ENCODE measurements at places on chromosomes 4 and X. TPM values are rescaled to one million over a fixed set of nuclear protein-coding genes. Genes with fewer than 3 reads are reported as not detected.

- H3K27me3 ChIP-seq, result no peaks in the 10 kb centered on the region
- H3K36me3 ChIP-seq, result no peaks in the 10 kb centered on the region
- no peak overlapping the region for H3K4me3 ChIP-seq
- H3K27ac ChIP-seq, result no peak overlapping the region
- DNase-seq, result peak; percentile 52
- H3K4me1 ChIP-seq, result no peaks in the 10 kb centered on the region
These were observed 46.0 kb upstream of the TMPRSS11F start for GRCh38 chr4:68175562-68176155.

- H3K27me3 ChIP-seq, result no peaks in the 10 kb centered on the region
- no peaks in the 10 kb centered on the region for H3K4me1 ChIP-seq
- H3K27ac ChIP-seq, result no peak overlapping the region
- no peak overlapping the region for H3K4me3 ChIP-seq
- no peak for DNase-seq
These were observed 3.8 kb downstream of the IL21 start for GRCh38 chr4:122616915-122617596.

GRCh38 chrX:108558217-108558616, 118.6 kb downstream of the COL4A5 start:
- no peak overlapping the region for H3K27ac ChIP-seq
- H3K4me1 ChIP-seq, result no peaks in the 10 kb centered on the region
- peak; percentile 2 for DNase-seq
- no peak overlapping the region for H3K4me3 ChIP-seq
- no peaks in the 10 kb centered on the region for H3K36me3 ChIP-seq

DNA sequence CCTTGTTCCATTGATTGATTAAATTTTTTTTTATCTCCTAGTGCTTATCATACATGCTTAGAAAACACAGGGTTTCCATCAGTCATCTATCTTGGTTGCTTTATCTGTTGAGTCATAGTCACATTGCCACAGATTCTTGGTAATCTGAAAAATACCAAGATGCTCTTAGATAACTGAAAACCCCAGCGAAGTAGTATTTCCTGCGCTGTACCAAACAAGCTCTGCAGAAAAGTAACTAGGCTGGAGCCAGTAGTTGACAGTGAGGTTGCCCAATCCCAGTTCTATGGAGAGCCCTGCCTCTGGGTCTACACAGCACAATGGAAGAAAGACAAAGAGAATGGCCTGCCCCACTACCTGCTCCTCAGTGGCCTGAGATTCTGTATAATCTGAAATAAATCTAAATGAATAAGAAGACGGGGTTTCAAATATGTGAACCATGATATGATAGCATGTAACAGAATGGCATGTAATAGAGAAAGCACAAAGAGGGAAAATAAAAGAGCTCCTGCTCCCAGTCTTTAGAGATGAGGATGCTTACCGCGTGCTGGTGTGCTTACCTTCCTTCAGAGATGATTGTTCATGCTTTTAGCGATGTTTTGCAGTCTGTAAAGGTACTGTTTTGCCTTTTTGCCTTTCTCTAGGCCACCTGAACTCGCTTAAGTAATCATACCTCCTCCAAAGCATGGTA, 55.3 kb upstream of the RAPGEF2 start:
- no peaks in the 10 kb centered on the region for H3K36me3 ChIP-seq
- no peaks in the 10 kb centered on the region for H3K27me3 ChIP-seq
- H3K4me1 ChIP-seq, result peaks cover 3% of the 10 kb centered on the region
- no peak overlapping the region for H3K4me3 ChIP-seq

DNA sequence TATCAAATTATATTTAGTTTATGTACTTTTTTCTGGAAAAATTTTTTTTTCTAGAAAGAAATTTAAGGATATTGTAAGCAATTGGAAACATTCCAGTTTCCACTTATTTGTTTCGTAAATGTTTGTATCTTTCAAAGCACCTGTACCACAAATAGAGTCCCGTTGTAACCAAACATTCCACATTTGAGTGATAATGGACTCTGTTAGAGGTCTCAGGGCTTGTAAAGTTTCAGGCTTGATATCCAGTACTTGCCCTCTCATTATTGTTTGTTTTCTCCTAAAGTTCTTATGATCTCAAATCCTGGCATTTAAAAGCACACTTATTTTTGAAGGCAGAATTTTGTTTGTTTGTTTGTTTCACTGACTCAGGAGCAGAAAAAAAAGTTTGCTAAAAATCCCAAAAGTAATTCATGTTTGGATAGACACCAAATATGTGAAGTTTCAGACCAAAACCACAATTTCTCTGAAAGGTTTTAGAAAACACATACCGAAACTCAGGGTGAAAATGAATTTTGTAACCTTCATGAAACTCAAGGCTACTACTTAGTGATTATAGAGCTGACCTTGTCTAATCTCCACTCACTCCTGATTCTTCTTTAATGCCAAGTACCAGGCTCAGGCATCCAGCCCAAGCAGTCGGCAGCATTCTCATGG, 5.7 kb upstream of the TMEM192 start:
- no peak overlapping the region for H3K27ac ChIP-seq
- H3K4me3 ChIP-seq, result no peak overlapping the region
- no peaks in the 10 kb centered on the region for H3K4me1 ChIP-seq
- DNase-seq, result no peak
- no peaks in the 10 kb centered on the region for H3K27me3 ChIP-seq

GRCh38 chrX:71910643-71910985, at the start of gene NHSL2:
NHSL2 (plus strand) TSS chrX:71910845.
- peaks cover 21% of the 10 kb centered on the region for H3K27me3 ChIP-seq
- DNase-seq, result peak; percentile 56
- no peaks in the 10 kb centered on the region for H3K36me3 ChIP-seq
- no peaks in the 10 kb centered on the region for H3K4me1 ChIP-seq

DNA sequence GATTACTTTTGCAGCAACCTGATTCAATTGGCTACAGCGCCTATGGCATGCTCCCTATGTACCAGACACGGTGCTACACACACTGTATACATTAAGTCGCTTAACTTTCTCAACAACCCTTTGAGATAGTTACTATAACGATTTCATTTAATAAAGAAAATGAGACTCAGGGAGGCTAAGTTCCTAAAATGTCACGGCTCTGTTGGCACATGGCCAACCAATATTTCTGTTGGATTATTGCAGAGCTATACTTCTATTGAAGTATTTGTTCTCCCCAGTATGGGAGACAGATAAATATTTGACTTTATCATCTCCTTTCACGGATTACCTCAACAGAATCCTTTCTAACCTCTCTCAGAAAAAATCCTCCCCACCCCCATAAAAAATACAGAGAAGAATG, 25.3 kb downstream of the CLNK start:
- DNase-seq, result no peak
- peaks cover 4% of the 10 kb centered on the region for H3K4me1 ChIP-seq
- no peak overlapping the region for H3K4me3 ChIP-seq
- H3K27ac ChIP-seq, result no peak overlapping the region
- H3K27me3 ChIP-seq, result no peaks in the 10 kb centered on the region

GRCh38 chr4:82688091-82688795, 110.4 kb downstream of the SCD5 start:
- H3K27me3 ChIP-seq, result no peaks in the 10 kb centered on the region
- H3K4me3 ChIP-seq, result no peak overlapping the region
- no peak for DNase-seq
- H3K36me3 ChIP-seq, result no peaks in the 10 kb centered on the region
- no peaks in the 10 kb centered on the region for H3K4me1 ChIP-seq

GRCh38 chrX:38930474-38930873, 129.2 kb downstream of the MID1IP1 start:
- no peak overlapping the region for H3K4me3 ChIP-seq
- DNase-seq, result no peak
- H3K27ac ChIP-seq, result no peak overlapping the region
- no peaks in the 10 kb centered on the region for H3K27me3 ChIP-seq
- H3K4me1 ChIP-seq, result peaks cover 3% of the 10 kb centered on the region

DNA sequence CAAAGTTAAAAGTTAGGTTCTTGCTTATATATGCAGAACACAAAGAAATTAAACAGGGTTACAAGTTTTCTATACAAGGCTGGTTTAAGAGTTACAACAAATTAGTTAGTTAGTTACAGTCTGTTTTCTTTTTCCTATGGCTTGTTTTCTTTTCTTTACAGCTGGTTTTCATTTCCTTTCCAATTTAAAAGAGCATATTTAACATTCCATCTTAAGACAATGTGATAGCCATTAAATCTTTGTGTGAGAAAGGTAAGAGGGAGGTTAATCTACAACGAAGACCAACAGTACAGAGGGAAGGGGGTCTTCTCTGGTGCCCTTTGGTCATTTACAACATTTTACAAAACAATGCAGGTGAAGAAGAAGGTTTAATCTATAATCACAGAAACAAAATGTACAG, 290.6 kb downstream of the ZNF674 start:
- no peaks in the 10 kb centered on the region for H3K36me3 ChIP-seq
- no peaks in the 10 kb centered on the region for H3K4me1 ChIP-seq
- H3K27ac ChIP-seq, result no peak overlapping the region
- H3K27me3 ChIP-seq, result no peaks in the 10 kb centered on the region

- H3K4me1 ChIP-seq, result peaks cover 2% of the 10 kb centered on the region
- no peak overlapping the region for H3K4me3 ChIP-seq
- DNase-seq, result no peak
- no peaks in the 10 kb centered on the region for H3K27me3 ChIP-seq
- H3K36me3 ChIP-seq, result no peaks in the 10 kb centered on the region
These were observed 1039.2 kb upstream of the PABPC4L start for GRCh38 chr4:135240796-135241195.

- no peak overlapping the region for H3K4me3 ChIP-seq
- H3K4me1 ChIP-seq, result peaks cover 6% of the 10 kb centered on the region
- H3K36me3 ChIP-seq, result no peaks in the 10 kb centered on the region
These were observed 122.1 kb downstream of the REELD1 start for GRCh38 chr4:146336410-146336807.

- H3K27me3 ChIP-seq, result no peaks in the 10 kb centered on the region
- H3K4me1 ChIP-seq, result no peaks in the 10 kb centered on the region
- H3K27ac ChIP-seq, result no peak overlapping the region
- H3K36me3 ChIP-seq, result no peaks in the 10 kb centered on the region
- DNase-seq, result peak; percentile 47
These were observed 11.4 kb downstream of the RNF175 start for GRCh38 chr4:153748378-153748777.

DNA sequence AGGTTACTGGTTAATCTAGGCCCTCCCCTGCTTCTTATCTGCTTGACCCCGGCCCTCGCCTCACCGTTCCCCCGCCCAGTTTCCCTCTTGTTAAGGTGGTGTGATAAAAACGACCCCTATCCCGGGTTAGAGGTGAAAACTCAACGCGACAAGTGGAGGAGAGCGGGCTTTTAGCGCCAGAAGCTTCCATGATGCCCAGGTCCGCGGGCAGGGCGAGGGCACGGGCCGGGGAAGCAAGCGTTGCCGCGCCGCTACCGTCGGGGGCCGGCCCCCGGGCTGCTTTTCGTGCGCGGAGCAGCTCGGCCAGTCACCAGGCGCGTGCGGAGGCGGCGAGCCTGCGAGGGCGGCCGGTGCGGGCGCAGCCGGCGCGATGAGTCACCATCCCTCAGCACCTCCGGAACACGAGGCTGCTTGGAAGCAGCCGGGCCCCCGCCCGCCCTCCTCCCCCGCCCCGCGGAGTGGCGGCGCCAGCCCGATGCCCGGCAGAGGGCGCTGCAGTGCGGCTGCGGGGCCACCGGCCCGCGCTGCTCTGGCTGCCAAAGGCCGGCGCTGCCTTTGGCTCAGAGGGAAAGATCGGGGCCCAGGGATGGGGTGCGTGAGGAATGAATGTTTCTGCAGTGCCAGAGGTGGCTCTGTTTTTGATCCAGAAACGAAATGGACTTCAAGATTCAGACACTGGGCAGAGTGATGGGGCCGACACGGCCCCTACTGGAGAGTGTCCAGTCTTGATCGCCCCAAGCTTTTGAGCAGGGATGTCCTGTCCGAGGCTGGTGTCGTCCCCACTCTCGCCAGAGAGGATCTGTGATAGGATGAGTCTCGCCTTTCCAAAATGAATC, 107.8 kb downstream of the NHSL2 start:
- H3K27ac ChIP-seq, result peak overlapping the region; percentile 64
- no peaks in the 10 kb centered on the region for H3K36me3 ChIP-seq
- H3K4me3 ChIP-seq, result no peak overlapping the region
- peaks cover 4% of the 10 kb centered on the region for H3K4me1 ChIP-seq

CENPVL2 gene
- not detected for polyA plus RNA-seq

KLHL13 gene
- 27.9 TPM for polyA plus RNA-seq

FAM47A gene
- polyA plus RNA-seq, result not detected

VSIG4 gene
- not detected for polyA plus RNA-seq

GNRHR gene
- polyA plus RNA-seq, result not detected

PPAT gene
- 10.8 TPM for polyA plus RNA-seq

POU4F2 gene
- not detected for polyA plus RNA-seq

SOD3 gene
- polyA plus RNA-seq, result 17.2 TPM

FGF5 gene
- polyA plus RNA-seq, result 56.4 TPM

S100P gene
- polyA plus RNA-seq, result not detected

ARL9 gene
- 1.1 TPM for polyA plus RNA-seq

SPANXA2 gene
- polyA plus RNA-seq, result not detected

Measured in fibroblast of lung (primary cell).